ENCODE measurements at places on chromosomes 7 and 10.

DNA sequence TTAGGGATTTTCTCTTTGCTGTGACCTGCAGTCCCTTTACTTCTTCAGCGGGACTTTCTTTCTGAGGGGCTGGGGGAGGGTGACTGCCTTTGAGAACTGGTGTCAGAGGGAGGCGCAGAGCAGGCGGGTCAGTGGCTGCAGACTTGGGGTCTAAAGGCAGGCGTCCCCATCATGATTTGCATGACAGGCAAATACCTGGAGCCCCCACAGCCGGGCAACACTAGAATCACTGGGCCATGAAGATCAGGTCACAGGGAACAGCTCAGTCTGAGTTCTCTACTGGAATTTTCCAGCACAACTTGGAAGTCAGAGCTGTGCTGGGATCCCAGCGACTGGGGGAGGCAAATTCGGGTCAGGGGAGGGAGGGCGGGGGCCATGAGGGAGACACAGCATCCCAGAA lies 29.2 kb upstream of the PITRM1 start:
- no peak for DNase-seq

- DNase-seq = no peak
Measured at GRCh38 chr7:68088879-68089278, 1092.2 kb downstream of the TYW1 start.

DNA sequence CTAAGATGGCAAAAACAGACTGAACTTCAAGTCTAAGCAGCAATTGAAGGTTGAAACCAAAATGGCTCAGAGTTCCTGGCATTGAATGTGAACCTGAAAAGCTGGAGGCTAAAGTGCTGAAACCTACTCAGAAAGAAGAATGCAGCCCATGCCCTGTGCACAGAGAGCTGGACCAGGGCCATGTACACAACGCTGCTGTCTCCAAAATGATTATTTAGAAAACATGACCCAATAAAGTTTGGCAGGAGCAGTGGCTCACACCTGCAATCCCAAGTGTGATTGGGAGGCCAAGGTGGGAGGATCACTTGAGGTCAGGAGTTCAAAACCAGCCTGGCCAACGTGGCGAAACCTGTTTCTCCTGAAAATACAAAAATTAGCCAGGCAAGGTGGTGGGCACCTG lies 158.9 kb downstream of the AKR1D1 start:
- DNase-seq = no peak

DNA sequence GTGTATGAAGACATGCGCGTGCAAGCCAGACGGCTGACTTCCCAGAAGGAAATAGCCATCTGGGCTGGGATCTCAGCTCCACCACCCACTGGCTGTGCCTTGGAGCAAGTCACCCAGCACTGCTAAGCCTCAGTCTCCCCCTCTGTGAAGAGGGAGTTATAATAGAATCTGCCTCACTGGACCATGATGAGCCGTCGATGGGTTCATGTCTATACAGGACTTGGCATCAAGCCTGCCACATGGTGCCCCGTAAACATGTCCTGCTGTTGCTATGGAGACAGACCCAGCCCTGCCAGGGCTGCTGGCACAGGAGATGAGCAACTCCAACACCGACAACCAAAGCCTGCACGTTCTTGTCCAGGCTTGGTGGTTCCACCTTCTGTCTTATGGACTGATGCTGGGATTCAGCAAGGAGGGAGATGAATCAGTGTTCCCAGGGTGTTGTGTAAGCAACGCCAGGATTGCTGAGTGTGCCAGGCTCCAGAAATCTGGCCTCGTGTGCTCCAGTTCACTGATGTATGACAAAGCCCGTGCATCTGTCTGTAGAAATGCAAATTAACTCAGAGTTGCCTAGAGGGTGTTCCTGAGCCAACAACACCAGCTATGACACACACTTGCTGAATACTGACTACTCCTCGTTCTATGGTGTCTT lies 5.6 kb downstream of the GPR15LG start:
- peak; percentile 68 for DNase-seq

DNA sequence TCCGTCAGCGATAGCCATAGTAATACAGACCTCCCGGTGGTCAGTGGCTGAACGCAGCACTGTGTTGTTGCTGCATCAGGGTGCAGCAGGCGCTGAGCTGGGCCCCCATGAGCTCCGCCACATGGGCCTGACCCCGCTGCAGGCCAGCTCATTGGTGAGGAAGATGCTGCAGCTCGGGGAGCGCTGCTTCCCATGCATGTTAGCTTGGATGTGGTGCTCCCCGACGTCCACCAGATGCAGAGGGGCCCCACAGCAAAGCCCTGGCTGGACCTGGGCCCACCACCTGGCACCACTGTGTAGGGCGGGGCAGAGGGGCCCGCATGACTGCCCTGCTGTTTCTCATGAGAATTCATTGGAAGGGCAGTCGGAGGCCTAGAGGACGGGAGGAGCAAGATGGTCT lies 50.8 kb downstream of the WDR37 start:
- DNase-seq = no peak

DNA sequence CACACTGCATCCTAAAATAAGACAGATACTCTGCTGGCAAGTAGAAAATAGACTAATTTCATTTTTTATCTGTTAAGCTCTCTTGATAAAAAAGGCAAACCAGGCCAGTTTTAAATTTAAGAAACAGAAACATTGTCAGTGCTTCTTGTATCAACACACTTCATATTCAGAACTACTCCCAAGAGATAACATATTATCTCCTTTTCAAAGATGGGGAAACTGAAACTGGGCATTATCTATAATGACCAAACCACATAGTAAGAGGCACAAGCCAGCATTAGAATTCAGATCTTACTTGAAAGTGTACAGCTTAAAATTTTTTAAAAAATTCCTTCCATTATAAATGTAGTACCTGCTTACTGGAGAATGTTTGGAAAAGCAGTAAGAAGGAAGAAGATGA lies 14.7 kb downstream of the SRI start:
- no peak for DNase-seq

GRCh38 chr10:107614939-107615685 lies 450.6 kb upstream of the SORCS1 start:
- no peak for DNase-seq
